ENCODE measurements at places on chromosomes 2 and 18.

DNA sequence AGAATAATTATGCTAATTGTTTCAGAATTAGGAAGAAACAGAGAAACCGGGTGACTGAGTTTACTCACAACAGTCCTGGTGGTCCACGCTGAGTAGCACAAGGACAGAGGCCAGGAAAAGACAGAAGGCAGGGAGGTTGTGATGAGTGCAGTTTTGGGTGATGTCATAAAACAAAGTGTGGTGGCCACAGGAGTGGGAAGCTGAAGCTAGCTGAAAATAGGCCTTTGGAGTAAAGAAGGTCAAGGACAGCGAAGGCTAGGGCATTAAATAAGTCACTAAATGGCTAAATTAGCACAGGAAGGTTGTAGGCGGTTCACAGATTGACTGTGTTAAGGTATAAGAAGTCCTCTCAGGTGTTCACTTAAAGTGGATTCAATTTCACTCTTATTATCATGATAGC lies 120.9 kb upstream of the TTN start:
- DNase-seq, result no peak

DNA sequence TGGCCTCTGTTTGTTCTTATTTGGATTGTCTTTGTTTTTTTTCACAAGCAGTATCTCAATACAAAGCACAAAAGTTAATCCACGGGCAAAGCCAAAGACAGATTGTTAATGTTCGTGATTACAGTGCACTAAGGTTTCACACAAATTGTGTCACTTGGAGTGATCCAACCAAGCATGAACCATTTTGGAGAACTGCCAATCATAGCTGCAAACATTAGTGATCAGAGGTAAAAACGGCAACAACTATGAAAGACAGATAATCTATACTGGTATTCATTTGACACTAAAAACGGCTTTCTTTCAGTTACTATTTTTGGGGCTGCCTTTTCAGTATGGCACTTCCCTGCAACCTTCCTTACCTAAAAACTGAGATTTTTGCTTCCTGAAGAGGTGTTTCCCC lies 213.1 kb upstream of the GULP1 start:
- DNase-seq, result no peak

- DNase-seq, result no peak
These were observed 33.6 kb downstream of the GTF2A1L start for GRCh38 chr2:48651158-48651790.

- DNase-seq, result no peak
These were observed 107.8 kb upstream of the REV1 start for GRCh38 chr2:99597616-99598015.

- DNase-seq, result no peak
These were observed 180.8 kb downstream of the PPP1R1C start for GRCh38 chr2:182166406-182166805.

- DNase-seq, result peak; percentile 27
These were observed at the start of gene GALNT14 for GRCh38 chr2:31138037-31138962. Gene GALNT14 (minus strand): TSS chr2:31138440. CDS start chr2:31138086, 354 bp downstream.

GRCh38 chr2:153715218-153715850 lies 156.4 kb upstream of the GALNT13 start:
- no peak for DNase-seq

- no peak for DNase-seq
These were observed 48.9 kb upstream of the MYL1 start for GRCh38 chr2:210363876-210364275.

GRCh38 chr2:231926761-231927565 lies 767 bp upstream of the NPPC start:
- peak; percentile 4 for DNase-seq

Measured in CD14-positive monocyte (primary cell).